ENCODE measurements at places on chromosomes 5 and 9.

GRCh38 chr5:140111011-140111858, 2.7 kb upstream of the PURA start:
- no peak for DNase-seq

- DNase-seq, result no peak
Measured at GRCh38 chr9:134637696-134638501, 3.7 kb upstream of the COL5A1 start.

GRCh38 chr5:159504106-159504856, 174.0 kb upstream of the IL12B start:
- no peak for DNase-seq

GRCh38 chr9:118527261-118527660, 823.1 kb downstream of the TLR4 start:
- DNase-seq, result no peak

DNA sequence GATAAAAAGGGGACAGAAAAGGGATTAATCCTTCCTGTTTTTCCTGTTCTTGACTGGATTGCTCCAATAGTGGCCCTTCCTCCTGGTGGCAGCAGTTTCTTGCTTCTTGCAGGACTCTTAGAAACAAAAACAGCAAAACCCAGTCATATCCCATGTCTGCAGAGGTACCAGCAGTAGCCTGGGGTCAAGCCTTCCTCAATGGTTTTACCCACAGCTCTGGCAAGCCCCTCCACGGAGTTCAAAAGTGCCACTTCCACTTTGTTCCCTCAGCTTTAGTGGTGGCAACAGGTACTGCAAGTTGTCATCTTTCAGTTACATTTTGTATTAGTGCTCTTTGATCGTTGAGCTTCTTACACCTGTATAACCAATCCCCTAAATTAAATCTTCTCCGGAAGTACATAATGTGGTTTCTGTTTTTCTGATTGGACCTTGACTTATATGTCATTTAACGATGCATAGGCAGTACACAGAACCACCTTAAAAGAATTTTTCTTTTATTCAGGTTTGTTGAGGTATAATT, 8.7 kb upstream of the RANBP6 start:
- no peak for DNase-seq

DNA sequence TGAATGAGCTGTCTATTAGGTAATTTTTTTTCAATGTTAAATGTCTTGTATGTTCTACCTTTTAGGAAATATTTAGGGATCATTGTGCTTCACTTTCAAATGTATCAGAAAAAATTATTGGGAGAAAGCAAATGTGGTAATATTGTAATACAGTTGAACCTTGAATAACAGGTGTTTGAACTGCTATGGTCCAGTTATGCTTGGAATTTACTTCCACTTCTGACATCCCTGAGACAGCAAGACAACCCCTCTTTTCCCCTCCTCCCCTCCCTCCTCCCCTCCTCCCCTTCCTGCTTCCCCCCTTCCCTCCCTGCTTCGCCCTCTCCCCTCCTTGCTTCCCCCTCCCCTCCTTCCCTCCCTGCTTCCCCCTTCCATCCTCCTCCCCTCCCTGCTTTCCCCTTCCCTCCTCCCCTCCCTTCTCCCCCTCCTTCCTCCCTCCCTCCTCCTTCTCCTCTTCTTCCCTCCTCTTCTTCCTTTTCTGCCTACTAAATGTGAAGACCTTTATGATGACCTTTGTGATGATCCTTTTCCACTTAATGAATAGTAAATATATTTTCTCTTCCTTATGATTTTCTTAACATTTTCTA, 146.6 kb downstream of the FGF1 start:
- DNase-seq, result no peak

GRCh38 chr5:54443270-54443669, 12.2 kb upstream of the HSPB3 start:
- DNase-seq, result no peak

- DNase-seq, result no peak
Measured at GRCh38 chr9:93136011-93136440, 2.0 kb upstream of the NINJ1 start.

DNA sequence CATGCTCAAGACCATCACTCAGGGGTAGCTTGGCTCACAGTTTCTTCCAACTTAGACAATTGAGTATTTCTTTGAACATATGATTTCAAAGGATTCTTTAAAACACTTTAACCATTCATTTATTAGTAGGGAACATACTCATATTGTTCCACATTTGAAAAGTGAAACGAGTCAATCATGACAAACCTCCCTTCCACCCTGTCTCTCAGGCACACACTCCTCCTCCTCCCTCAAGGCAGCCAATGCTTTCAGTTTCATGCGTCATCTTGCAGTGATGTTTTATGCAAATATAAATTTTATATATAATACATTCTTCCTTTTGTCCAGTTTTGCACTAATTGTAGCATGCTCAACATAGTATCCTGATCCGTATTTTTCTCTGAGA, 126.0 kb upstream of the BOD1 start:
- no peak for DNase-seq

DNA sequence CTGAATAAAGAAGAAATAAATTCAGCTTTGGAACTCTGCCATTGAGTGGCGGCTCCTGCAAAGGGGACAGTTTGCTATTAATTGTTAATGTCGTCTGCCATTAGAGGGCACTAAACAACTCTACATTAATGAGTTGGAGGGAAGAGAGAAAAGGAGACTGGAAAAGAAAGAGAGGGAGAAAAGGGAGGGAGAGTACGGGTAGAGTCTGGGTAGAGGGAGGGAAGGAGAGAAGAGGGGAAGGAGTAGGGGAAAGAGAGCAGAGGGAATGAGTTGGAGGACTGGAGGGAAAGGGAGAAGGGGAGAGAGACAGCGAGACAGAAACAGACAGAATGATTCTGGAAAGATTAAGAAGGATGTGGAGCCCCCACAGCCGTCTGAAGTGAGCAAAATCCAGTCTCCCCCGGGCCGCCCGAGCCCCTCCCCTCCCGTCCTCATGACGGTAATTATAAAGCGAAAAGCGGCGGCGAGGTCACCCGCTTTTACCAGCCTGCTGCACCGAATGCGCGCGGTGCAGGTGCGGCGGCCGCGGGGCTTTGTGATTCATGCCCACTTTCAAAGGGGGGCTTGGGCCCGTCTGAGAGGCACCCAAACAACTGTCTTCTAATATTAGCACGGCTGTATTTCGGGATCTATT, 1.9 kb upstream of the FST start:
- DNase-seq, result peak; percentile 22

GRCh38 chr5:59007460-59008063, 424.7 kb downstream of the RAB3C start:
- no peak for DNase-seq

- DNase-seq, result peak; percentile 31
Measured at GRCh38 chr5:160133071-160133917, 14.0 kb upstream of the PWWP2A start.

DNA sequence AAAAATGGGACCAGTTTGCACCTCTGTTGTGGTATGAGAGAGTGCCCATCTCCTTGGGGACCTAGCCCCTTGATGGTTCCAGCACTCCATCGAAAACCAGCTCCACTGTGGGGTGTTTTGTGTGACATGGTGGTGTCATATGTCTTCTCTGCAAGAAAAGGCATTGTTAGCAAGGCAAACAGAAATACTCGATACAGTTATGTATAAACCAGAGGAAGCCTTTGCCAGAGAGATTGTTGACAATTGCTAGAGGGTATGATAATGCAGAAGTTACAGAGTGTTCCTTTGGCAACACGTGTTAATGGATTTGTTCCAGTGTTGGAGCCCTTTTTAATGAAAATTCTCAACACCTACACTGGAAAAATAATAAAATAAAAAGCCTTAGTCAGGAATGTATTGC, 270.4 kb upstream of the DMRT1 start:
- DNase-seq, result no peak

DNA sequence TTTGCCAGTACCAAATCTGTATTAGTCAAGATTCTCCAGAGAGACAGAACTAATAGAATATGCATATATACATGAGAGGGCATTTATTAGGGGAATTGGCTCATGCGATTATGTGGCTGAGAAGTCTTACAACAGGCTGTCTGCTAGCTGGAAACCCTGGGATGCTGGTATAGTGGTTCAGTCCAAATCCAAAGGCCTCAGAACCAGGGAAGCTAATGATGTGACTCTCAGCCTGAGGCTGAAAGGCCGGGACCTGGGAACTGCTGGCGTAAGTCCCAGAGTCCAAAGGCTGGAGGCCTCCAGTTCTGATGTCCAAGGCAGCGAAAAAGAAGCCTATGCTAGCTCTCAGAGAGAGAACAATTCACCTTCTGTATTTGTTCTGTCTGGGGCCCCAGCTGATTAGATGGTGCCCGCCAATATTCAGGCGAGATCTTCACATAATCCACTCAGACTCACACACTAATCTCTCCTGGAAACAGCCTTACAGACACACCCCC, 84.1 kb downstream of the KIAA1958 start:
- peak; percentile 40 for DNase-seq

DNA sequence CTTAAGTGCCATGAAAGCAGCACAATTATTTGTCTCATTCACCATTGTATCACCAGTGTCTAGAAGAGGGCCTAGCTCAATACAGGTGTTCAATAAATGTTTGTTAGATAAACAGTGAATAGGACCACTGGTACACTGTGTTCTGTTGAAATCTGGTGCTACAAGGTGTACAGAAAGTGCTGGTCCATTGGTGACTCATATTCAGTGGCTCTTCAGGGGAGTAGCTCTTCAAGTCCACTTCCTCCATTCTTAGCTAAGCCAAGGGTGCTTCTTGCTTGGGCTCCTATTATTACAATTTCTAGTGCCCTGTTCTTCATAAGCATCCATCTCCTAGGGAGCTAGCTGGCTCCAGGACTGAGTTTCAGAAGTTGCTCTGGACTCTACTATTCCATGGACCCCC, 6.4 kb upstream of the FCHO2 start:
- DNase-seq, result no peak

DNA sequence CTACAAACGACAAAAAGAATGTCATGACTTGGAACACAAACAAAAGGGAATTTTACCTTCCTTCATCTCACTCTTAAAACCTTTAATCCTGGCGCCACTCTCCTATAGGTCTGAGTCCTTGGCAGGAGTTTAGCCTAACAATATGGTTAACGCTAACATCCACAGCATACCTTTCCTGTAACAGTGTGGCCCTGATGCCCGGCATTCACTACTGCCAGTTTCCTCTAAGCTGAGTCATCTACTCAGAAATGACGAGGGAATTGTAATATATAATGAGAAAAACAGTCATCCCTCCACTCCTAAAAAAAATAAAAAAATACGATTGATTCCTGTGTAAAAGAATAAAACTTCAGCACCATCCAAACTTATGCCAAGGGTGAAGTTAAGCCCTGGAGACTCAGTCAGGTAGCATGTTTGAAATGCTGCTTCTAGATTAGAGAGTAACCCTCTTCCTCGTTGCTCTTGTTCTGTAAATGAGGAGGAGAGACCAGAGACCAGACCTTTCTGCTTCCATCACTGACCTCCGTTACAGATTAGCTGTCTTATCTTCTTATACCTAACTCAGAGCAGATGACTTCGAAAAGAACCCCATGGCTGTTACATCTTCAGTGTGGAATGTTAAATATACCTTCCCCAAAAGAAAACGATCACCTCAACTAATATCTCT, 37.4 kb downstream of the CCDC125 start:
- DNase-seq, result no peak

- no peak for DNase-seq
Measured at GRCh38 chr5:42491699-42492098, 68.5 kb downstream of the GHR start.

DNA sequence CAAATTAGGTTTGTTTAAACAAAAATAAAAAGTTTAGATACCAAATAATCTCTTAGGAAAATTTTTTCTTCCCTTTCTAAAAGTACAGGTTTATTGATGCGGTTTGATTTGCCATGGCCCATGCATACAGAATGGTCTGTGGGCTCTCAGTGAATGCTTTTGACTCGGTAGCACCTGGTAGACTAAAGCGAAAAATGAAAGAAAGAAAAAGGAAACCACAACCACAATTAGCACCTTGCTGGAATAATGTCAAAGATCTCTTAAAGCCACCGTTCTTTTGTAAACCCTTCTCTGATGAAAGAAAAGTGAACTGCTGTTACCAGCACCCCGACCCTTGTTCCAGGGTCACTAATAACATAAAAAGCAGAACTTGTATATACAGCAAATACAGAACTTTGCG, 157.9 kb downstream of the NFIB start:
- no peak for DNase-seq

DNA sequence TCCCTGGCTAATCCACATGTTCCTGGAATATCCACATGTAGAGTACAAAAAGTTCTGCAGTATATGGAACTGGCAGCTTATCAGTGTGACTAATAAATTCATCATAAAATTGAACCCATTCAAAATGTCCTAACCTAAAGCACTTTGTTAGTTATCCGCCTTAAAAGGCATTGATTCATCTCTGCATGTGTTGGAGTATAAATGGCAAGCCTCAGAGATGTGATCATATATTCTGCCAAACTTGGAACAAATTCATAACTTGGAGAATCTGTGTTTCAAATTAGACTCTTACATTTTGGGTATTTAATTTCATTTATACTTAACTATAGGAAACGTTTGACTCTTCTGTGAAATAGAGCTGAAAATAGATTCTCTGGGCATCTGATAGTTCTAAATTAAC, 25.2 kb upstream of the NREP start:
- DNase-seq, result no peak

DNA sequence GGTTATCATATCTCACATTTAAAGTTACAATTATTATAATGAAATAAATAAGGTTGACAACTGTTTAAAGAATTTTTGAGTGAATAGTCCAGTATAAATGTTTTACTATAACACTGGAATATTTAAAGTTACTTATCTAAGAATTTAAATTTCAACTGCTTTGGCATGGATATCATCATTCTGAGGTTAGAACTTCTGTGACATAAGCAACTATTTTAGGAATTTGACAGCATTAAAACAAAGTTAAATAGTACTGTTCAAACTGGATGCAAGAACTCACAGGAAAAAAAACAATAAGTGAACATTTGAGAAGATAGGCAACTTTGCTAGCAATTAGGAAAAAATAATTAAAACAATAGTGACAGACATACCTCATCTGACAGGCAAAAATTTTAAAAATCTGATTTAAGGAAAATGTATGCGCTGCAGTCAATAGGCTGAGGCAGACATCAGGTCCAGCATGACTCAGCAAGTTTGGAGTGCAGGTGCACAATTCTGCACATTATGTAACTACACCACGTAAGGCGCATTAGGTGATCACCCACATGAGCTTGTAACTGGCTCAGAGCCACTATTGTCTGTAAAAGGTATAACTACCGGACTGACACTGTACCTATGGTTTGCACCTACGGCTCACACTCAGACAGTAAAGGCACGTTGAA, 180.6 kb downstream of the PDE4D start:
- no peak for DNase-seq

DNA sequence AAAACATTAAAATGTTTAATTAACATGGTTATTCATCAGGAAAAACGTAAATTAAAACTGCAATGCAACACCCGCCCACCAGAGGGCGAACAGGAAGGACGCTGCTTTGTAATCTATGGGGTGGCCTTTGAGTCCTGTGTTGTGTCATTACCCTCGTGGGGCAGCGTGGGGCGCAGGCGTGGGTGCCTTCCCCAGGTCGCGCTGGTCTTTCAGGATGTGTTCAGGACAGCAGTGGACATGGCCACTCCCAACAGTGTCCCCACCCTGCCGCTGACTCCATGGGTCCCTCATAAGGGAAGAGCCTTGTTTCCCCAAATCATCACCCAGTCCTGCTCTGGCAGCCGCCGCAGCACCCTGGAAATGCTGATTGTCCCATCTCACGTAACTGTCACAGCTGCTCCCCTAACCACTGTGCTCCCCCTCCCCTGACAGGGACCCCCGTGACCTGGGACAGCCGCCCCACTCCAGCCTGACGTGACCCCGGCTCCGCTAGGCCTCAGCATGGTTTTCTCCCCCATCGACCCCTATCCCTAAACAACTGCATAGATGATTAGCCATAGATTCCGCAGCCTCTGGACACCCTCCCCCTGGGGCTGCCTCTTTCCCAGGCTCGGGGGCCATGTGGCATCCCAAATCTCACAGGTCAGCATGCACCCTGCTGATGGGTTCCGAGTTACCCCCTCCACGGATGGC, 36.4 kb downstream of the GLT6D1 start:
- peak; percentile 24 for DNase-seq

Data from ovary (tissue), 10 donors.